ENCODE measurements at places on chromosomes 5 and 9.

GRCh38 chr5:9124838-9125237, 421.0 kb downstream of the SEMA5A start:
- DNase-seq, result no peak

DNA sequence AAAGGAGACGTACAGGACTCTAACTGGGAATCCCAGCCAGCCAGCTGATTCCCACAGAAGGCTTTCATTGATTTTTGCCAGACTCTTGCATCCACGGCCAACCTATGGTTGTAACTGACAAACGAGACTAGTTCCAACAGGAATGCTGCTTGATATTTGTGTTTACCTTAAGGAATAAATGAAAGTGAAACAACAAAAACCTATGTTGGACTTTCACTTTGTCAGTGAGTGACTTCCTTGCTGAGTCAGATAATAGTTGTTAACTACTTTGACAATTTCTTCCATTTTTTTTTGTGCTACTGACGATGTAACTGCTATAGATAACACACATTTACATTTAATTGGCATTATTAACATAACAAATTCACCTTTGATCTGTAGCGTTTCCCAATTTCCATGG, 63.4 kb upstream of the LRRTM2 start:
- DNase-seq, result no peak

- no peak for DNase-seq
Measured at GRCh38 chr9:91341258-91341746, 20.4 kb downstream of the AUH start.

DNA sequence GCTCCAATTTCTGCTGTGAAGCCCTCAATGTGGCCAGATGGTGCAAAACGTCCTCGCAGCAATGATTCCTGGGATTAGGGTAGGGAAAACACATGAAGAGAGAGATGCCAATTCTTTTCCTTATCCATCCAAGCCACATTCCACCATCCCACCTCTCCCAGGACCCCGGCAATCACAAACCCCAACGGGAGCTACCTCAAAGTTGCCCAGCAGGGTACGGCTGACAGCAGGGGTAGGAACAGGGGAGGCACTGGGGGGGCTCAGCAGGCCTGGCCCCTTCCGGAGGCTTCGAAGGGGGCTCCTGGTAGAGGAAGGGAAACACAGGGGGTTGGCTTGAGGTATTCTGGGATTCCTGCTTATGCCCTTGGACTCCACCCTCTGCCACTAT, 3.4 kb upstream of the STOML2 start:
- no peak for DNase-seq

GRCh38 chr5:34516686-34517085, 139.4 kb upstream of the RAI14 start:
- DNase-seq, result no peak
